ENCODE measurements at places on chromosomes 16 and 17. TPM values are rescaled to one million over a fixed set of nuclear protein-coding genes. Genes with fewer than 3 reads are reported as not detected.
A peak's percentile ranks its signal among the peaks of the same experiment; 100 is the strongest.

The ZDHHC1 gene
- 2.9 TPM for total RNA-seq

The GGT6 gene
- total RNA-seq, result not detected

The SPATA32 gene
- not detected for total RNA-seq

The USH1G gene
- not detected for total RNA-seq

The PSMB10 gene
- total RNA-seq, result 55.8 TPM

GRCh38 chr17:67247416-67247900 lies 2.5 kb upstream of the HELZ start:
- H3K4me3 ChIP-seq, result no peak overlapping the region
- H3K27me3 ChIP-seq, result no peaks in the 10 kb centered on the region
- H3K36me3 ChIP-seq, result no peaks in the 10 kb centered on the region
- no peak overlapping the region for H3K27ac ChIP-seq

DNA sequence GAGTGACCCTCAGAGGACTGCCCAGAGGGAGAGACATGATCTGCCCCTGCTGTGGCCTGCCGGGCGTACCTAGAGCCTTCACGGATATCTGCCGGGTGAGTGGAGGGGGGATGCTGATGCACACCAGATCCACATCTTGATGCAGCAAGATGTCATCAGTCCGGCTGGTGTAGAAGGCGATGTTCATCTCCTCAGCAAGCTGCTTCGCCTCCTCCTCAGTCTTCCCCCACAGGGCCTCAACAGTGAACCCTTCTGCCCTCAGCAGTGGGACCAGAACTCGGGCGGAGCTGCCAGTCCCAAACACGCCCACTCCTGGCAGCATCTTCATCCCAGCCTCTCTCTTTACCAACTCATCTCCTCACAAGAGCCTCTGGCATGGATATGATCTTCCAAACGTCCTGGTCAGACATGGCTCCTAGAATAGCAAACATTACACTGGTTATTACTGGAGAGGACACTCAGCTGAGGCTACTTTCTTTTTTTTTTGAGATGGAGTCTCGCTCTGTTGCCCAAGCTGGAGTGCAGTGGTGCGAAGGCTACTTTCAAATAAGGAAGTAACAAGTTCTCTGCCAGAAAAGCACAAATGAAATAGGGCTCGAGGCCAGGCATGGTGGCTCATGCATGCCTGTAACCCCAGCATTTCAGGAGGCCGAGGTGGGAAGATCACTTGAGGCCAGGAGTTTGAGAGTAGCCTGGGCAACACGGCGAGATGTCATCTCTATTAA lies 18.9 kb downstream of the C16orf86 start:
- H3K27me3 ChIP-seq, result no peaks in the 10 kb centered on the region
- peak overlapping the region; percentile 79 for H3K27ac ChIP-seq
- no peak overlapping the region for H3K4me3 ChIP-seq
- H3K36me3 ChIP-seq, result peaks cover 11% of the 10 kb centered on the region
- no peak for DNase-seq
- peaks cover 23% of the 10 kb centered on the region for H3K4me1 ChIP-seq

DNA sequence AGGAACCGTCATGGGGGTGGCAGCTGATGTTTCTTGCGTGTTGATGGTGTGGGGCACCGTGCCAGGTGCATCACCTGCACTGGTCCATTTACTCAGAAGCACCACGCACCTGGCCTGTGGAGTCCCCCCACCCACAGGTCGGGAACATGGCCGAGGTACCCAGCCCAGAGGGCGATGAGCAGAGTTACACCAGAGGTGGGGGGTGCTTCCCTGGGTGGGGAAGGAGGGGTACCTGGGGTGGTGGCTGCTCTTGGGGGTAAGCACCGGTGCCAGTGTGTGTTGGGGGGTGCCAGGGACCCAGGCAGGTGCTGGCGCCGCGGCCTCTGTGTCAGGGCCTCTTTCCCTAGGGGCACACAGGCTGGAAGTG lies 5.0 kb upstream of the ZNF750 start:
- DNase-seq, result no peak
- peaks cover 3% of the 10 kb centered on the region for H3K36me3 ChIP-seq
- H3K4me1 ChIP-seq, result peaks cover 27% of the 10 kb centered on the region
- H3K27me3 ChIP-seq, result no peaks in the 10 kb centered on the region
- H3K27ac ChIP-seq, result peak overlapping the region; percentile 90

GRCh38 chr16:82874672-82875071 lies 247.9 kb downstream of the CDH13 start:
- H3K4me3 ChIP-seq, result no peak overlapping the region
- H3K36me3 ChIP-seq, result no peaks in the 10 kb centered on the region
- H3K27me3 ChIP-seq, result no peaks in the 10 kb centered on the region
- DNase-seq, result no peak

GRCh38 chr17:71440513-71440912 lies 680.3 kb upstream of the SOX9 start:
- H3K4me3 ChIP-seq, result no peak overlapping the region
- no peaks in the 10 kb centered on the region for H3K4me1 ChIP-seq
- no peaks in the 10 kb centered on the region for H3K36me3 ChIP-seq
- no peak overlapping the region for H3K27ac ChIP-seq
- H3K27me3 ChIP-seq, result no peaks in the 10 kb centered on the region
- no peak for DNase-seq

DNA sequence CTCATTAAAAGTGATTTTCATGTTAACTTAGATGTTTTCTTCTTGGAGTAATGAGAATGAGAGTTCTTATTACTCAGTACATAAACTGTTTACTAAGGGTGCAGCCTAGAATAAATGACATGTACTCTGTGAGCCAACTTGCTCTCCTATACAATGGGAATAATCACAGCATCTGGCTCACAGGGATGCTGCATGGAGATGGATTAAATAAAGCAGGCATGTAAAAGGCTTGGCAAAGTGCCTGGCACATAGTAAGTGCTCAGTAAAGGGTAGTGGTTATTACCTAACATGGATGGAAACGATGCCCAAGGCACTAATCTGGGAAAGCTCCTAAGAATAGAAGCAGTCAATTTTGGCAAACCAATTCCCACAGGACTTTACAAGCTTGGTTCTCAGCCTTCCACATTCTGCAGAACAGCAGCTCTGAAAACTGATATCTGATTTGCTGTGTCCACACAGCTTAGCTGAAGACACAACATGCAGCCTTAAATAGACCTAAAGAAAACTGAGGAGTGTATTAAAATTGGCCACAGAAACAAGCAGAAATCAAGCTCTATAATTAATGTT lies 176.1 kb downstream of the ABCC12 start:
- no peak overlapping the region for H3K27ac ChIP-seq
- no peaks in the 10 kb centered on the region for H3K36me3 ChIP-seq
- peaks cover 35% of the 10 kb centered on the region for H3K27me3 ChIP-seq
- H3K4me3 ChIP-seq, result no peak overlapping the region
